ENCODE measurements at places on chromosomes 3 and 15.
A peak's percentile ranks its signal among the peaks of the same experiment; 100 is the strongest.

DNA sequence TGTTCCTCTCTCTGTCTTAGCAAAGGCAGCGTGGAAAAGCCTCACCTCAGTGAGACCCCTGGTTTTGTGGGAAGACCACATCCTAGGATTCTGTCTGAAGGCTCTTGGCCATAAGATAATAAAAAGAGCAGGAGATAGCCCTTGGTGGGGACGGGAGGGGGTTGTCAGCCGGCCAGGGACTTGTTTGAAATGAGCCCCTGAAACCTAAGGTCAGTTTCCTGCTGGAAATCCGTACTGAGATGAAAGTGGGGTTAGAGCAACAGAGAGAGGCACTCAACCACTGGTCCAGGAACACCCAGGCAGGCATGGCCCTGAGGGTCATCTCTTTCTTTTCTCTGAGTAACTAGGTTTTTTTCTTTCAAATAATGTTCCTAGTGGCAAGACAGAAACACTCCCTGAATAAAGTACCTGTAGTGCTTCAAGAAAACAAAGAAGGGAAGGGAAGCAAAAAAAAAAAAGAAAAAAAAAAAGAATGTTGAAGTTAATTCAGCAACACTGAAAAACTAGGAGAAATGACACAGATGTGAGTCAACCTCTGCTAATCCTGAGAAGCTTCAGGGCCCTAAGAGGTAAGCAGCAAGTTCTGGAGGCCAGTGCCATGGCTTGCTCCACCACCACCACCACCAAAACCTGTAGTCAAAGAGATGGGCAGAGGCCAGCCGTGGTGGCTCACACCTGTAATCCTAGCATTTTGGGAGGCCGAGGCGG lies 3.2 kb downstream of the ITGB5 start:
- DNase-seq, result no peak

DNA sequence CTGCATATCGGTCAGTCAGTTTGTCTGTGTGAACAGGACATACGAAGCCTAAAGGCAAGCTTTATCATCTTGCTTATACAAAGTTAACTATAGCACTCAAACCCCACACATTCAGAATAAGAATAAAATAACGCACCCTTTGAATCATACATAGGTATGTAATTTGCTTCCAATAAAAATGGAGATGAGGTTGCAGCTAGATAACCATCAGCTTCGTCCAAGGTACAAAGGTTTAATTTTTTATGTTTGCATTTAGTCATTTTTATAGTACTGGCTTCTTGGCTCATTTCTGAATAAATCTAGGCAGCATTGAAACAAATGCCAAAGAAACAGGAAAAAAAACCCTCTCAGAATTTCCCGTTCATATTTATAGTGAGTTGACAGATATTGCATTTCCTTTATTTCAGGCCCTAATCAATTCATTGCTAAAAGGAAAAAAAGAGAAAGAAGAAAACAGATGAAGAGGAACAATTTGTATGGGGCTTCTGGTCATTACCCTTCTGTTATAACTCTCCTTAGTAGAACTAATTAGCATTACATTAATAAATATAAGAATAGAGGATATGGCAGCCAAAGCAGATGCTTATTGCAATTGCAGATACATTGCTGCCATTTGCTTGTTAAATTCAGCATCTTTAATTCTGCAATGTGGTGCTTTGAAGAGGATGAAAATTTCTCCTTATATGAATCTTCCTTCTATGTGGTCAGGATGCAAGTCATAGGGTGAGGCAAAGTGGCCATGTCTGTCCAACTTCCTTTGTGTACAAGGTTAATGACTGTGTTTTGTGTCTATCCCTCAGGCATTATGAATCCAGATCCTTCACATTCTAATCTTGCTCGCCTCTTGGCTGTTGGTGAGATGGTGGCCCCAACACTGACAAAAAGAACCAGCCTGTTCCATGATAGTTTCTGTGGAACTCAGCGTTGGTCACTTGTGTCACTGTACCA lies 550.0 kb downstream of the AGBL1 start:
- no peak for DNase-seq

DNA sequence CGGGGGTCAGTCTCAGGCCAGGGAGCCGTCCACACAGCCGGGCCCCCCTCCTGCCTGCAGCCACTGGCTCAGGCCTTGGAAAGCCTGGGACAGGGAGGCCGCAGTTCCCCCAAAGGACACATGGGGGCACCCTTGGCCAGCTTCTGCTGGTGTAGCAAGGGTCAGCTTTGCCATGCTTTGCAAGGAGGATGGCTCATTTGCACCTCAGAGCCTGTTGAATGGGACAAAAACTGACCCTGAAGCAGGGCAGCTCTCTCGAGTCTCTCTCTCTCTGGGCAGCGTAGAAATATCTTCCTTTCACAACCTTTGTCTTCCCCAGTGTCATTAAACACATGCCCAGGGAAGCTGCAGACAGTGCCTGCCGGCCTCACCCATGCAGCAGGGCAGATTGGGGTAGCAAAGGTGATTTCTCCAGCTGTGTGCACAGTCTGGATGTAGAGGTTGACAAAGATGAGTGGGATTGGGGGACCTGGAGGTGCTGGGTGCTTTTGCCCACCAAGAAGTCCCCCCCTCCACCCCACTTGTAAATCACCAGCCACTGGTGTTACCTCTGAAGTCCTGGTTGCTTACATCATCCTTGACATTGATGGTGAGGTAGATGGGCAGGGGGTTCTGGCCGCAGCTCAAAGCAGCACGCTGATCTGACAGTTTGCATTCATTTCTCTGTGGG lies 17.4 kb upstream of the EHD4 start:
- peak; percentile 93 for DNase-seq

GRCh38 chr15:99911816-99912215 lies 178.6 kb upstream of the LYSMD4 start:
- DNase-seq, result no peak

GRCh38 chr3:119944091-119944490 lies 150.2 kb downstream of the GSK3B start:
- no peak for DNase-seq

- no peak for DNase-seq
Observed at GRCh38 chr3:152466784-152467183, 198.1 kb downstream of the MBNL1 start.

Data from progenitor cell of endocrine pancreas (in vitro differentiated cells).